ENCODE measurements at places on chromosomes 2 and 18.
A peak's percentile ranks its signal among the peaks of the same experiment; 100 is the strongest.

DNA sequence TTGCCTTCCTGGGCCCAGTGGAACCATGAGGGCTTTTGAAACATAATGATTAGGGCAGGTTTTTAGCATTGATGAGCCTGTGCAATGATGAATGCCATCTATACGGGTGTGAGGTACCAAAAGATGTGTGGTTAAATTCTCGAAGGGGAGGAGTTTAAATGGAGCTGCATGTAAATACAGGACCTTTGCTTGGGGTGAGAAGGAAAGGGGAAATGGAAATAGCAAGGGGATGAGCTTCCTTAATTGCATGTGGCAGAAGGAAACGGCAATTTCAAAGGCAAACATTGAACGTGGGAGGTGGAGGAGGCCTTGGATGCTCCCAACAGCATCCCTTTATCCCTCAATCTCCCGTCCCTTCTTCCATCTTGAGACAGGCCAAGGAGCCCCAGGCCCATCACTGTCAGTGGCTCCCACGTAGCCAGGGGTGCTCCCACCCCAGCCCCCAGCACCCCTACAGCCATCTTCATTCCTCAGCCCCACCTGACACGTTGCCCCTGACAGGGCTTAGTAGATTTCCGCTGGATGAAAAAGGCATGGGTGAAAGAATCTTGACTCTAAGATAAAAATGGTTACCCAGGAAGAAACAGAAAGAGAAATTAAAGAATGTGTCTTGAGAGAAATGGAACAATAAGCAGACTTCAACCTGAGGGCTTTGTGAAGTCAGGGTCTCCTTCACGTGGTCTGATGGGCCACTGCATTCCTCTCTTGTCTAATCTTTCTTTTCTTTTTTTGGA, 32.5 kb downstream of the INPP5D start:
- DNase-seq, result no peak

GRCh38 chr2:29580223-29580622, 341.2 kb downstream of the ALK start:
- peak; percentile 44 for DNase-seq

DNA sequence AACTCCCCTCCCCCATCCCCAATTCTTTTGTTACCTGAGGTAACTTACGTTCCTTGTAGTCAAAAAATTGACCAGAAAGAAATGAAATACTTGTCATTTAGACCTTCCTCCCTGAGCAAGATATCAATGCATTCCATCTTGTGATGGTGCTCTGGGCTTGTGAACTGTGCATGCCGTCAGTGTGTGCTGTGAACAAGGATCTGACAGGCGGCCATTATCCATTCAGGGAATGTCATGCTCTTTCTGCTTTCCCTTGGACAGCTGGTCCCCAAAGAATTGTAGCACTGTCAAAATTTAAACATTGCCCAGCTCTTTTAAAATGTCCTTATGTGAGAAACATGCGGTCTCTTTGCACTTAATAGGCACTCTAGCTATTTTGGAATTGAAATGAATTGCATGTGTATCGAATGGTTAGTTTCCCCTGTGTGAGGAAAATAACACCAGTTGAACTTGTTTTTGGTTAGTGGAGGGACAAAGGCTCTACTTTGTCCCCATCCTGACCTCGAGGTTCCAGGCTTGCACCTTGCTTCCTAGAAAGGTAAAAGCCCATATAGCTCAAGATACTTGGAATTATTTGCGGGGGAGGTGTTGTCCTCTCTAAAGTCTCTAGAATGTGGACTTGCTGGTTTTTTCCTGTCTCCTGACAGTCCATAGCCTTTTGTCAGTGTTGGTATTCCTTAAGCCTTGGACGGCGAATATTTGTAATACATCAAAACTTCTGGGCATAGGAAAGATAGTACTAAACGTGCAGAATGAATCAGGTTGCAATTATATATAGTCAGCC, 350.9 kb downstream of the NUP35 start:
- no peak for DNase-seq

DNA sequence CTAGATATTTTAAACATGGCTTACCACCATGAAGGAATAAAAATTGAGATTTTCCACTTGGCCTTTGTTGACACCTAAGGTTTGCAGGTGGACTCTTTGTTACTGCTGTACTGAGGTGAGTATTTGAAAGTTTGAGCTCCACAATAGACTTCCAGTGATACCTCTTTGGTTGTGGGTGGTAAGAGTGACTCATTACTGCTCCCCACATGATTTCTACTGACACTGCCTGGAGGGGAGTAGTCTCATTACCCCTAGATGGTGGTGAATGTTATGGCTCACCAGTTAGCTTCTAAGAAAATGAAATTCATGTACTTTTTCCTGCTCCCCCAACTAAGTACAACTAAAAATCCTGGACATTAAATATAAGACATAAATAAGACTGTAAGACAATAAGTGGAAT, 1183.1 kb upstream of the TMEFF2 start:
- DNase-seq, result no peak

GRCh38 chr2:69612200-69612599, 31.3 kb downstream of the AAK1 start:
- no peak for DNase-seq

DNA sequence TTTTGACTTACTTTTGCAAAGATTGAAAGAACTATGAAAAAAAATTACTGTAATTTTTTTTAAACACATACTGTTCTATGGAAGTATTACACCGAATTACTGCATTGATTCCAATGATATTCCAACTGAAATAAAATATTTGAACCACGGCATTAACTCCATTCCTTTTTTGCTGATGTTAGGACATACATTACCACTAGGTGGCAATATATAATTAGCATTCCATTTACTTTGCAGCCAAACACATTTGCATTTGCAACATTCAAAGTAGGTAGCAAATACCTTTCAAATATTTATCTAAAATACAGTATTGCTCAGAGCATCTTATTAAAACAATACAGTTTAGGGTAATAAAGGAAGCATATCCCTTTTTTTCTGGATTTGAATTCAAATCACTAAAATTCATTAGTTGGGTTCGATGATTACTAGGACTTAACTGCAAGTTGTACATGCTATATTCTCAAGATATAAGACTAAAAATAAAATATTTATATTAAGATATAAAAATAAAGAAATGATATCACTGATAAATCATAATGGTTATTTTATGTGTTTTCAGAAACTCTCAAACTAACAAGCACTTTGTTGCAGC, 31.3 kb downstream of the LANCL1 start:
- peak; percentile 63 for DNase-seq

GRCh38 chr18:69878213-69878933, 69.3 kb downstream of the CD226 start:
- no peak for DNase-seq

DNA sequence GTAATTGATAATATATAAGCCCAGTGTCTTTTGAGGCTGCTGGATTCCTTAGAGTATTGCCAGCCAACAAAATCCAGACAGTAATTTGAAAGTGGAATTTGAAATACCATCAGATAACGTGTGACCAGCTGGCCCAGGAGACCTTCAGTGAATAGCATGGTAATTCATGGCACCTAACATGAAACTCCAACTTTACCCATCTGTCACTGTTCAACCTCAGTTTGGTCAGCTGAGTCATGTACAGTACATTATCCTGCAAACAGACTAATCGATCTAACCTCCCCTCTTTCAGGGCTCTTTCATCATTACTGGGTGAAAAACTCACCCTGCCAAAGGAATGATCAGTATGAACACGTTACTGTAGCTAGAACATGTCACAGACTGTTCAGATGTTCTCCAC, 230.6 kb downstream of the DOK6 start:
- DNase-seq, result peak; percentile 39

- no peak for DNase-seq
Observed at GRCh38 chr18:35603008-35603407, 21.5 kb downstream of the GALNT1 start.

DNA sequence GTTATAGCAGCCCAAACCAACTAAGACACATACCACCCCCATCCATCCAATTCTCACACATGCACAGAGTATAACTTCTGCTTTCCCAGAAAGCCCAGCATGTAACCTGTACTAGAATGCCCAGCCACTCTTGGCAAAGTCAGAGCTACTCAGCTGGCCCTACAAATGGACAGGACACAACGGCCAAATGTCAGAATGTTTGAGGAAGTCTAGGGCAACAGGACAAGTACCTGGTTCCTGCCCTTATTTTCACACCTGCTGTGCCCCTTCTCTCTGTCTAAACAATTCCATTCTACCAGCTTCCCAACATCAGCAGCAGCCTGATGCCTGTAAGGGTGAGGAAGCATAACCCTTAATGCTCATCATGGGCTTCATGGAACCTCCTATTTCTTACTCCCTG, 15.1 kb upstream of the BZW1 start:
- no peak for DNase-seq

- no peak for DNase-seq
Observed at GRCh38 chr2:152183401-152184073, 8.0 kb upstream of the STAM2 start.

GRCh38 chr18:78448106-78448505, 531.5 kb upstream of the SALL3 start:
- DNase-seq, result no peak

GRCh38 chr18:39681061-39681460, 2115.5 kb upstream of the CELF4 start:
- DNase-seq, result no peak

DNA sequence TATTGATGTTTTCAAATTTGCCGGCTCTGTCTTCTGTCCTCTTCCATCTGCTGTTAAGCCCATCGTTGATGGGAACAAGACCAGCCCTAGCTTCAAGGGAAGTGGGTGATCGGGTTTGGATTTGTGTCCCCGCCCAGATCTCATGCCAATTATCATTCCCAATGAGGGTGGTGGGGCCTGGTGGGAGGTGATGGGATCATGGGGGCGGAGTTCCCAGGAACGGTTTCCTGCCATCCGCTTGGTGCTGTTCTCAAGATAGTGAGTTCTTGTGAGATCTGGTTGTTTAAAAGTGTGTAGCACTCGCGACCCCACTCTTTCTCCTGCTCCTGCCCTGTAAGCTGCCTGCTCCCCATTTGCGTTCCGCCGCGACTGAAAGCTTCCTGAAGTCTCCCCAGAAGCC, 9.5 kb downstream of the ASB18 start:
- DNase-seq, result no peak

DNA sequence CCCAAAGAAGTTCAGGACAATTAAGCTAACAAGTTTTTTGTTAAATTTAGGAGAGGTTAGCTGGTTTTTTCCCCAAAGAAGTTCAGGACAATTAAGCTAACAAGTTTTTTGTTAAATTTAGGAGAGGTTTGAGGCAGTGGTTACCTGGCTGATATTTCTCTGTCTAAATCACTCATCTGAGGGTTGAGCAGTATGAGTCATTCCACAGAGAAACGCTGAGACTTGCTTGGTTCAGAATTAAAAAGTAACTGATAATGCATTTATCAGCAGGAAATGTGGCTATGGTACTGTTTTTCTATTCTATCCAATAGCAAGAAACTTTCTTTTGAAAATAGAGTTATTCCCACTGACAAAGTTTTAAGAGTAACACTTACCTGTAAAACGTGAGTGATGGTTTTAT, 22.8 kb upstream of the KIDINS220 start:
- no peak for DNase-seq

DNA sequence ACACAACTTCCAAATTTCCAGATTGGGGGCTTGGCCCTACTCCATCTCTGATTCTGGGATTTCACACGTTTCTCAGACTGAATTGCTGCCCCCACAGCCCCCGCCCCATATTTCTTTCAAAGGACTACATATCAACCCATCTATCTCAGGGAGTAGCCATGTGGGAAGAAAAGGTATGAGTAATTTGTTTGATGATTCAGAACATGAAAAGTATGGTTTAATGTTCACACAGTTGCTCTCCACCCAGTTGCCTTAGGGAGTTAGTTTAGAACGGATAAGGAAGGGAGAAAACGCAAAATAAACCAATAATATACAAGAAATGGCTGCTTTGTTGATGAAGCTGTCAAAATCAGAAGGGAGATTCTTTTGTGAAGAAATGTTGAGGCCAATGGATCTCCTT, 145.1 kb downstream of the PIEZO2 start:
- DNase-seq, result peak; percentile 3

- DNase-seq, result peak; percentile 83
Observed at GRCh38 chr2:120108049-120108448, 95.2 kb downstream of the EPB41L5 start.

- no peak for DNase-seq
Observed at GRCh38 chr2:60140185-60140584, 413.3 kb downstream of the BCL11A start.

GRCh38 chr18:79805211-79805887, 7.6 kb downstream of the KCNG2 start:
- no peak for DNase-seq

DNA sequence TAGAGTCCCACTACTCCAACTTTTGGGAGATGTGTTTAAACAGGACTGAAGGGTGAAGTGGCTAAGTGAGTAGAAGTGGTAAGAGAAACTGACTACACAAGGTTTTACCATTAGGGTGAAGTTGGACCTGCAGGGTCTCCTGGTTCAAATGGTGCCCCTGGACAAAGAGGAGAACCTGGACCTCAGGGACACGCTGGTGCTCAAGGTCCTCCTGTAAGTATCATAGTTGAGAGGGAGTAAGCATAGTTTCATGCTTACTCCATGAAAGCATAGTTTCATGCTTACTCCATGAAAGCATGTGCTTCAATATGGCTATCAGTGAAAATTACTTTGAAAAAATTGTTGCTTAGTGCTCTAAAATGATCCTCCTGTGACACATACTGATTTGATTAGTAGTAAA, 19.1 kb downstream of the COL3A1 start:
- no peak for DNase-seq

- DNase-seq, result no peak
Observed at GRCh38 chr2:105943977-105944376, 199.3 kb downstream of the NCK2 start.

- no peak for DNase-seq
Observed at GRCh38 chr2:21052044-21052443, 8.2 kb upstream of the APOB start.

DNA sequence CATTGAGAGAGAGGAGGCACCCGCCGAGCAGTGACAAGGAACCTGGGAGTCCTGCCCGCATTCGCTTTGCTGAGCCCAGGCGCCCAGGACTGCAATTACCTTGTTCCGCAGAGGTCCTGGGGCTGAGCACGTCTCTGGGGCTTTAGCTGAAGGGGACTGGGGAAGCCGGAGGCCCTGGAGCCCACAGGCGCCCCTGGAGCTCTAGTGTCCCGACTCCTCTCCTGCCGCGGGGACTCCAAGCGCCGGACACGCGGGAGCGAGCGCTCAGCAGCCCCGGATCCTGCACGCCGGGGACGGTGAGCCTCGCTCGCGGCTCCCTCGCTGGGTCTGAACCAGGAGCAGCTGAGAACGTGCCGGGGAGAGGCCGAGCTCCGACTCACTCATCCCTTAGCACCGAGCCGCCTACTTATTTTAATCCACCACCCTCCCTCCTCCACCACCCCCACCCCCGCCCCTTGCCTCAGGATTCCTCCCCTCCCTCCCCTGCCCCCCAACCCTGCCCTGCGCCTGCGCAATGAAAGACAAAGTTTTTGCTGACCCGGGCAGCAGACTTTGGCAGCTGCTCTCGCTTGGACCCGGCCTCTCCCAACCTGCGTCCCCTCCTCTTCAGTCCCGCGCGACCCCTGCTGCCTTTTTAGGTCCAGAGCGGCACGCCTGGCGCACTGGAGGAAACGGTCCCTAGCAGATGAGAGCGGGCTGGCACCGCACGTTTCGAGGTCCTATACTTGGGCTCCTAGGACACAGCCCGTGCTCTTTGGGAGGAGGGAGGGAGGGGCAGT, at the start of gene OSR1:
Gene OSR1 (minus strand): TSS at position 382 of the 779 bp plus-strand sequence. CDS start 4,818 bp downstream, outside the sequence.
- peak; percentile 94 for DNase-seq

- peak; percentile 81 for DNase-seq
Observed at GRCh38 chr2:109613081-109613921, 465 bp downstream of the SEPTIN10 start.
